Activated naive CD4-positive, alpha-beta T cell (primary cell): ENCODE measurements at places on chromosomes 11 and 22.

DNA sequence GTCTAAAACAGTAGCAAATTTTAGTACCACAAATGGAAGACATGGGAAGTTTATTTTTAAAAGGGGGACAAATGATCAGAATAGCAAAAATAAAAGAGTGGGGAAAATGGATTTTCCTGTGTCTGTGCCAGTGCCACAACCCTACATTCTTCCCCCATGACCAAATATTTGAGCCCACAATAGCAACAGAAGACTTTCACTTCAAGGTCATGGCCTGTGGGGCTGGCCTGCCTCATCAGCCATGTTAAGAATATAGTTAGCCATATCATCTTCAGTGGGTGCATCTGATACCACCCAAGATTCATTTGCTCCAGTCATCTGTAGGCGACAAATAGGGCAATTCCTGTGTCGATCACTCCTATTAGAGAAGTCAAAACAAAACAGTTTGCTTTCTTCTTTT is 26.3 kb downstream of the RNF141 start:
- no peak for DNase-seq

- no peak for DNase-seq
Observed at GRCh38 chr22:36362932-36363331, 24.8 kb downstream of the MYH9 start.

DNA sequence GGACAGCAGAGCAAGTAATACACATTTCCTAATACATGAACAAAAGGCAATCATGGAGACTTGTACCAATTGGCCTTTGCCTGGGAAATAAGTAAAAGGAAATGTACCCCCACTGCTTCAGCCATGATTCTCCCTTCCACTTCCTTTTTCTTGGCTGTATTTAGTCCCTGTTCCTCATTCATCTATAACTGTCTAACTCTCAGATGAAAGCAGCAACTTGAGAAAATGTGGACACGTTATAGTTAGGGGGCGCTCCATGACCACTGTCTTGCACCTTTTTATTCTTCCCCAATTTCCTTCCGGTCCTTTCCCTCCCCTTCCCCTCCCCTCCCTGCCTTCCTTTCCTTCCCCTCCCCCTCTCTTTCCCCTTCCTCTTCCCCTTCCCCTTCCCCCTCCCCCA is 61.3 kb upstream of the BARX2 start:
- DNase-seq, result no peak

- no peak for DNase-seq
Observed at GRCh38 chr11:7672276-7672959, 882 bp downstream of the CYB5R2 start.

- peak; percentile 28 for DNase-seq
Observed at GRCh38 chr11:34358258-34358727, 483 bp upstream of the ABTB2 start.

DNA sequence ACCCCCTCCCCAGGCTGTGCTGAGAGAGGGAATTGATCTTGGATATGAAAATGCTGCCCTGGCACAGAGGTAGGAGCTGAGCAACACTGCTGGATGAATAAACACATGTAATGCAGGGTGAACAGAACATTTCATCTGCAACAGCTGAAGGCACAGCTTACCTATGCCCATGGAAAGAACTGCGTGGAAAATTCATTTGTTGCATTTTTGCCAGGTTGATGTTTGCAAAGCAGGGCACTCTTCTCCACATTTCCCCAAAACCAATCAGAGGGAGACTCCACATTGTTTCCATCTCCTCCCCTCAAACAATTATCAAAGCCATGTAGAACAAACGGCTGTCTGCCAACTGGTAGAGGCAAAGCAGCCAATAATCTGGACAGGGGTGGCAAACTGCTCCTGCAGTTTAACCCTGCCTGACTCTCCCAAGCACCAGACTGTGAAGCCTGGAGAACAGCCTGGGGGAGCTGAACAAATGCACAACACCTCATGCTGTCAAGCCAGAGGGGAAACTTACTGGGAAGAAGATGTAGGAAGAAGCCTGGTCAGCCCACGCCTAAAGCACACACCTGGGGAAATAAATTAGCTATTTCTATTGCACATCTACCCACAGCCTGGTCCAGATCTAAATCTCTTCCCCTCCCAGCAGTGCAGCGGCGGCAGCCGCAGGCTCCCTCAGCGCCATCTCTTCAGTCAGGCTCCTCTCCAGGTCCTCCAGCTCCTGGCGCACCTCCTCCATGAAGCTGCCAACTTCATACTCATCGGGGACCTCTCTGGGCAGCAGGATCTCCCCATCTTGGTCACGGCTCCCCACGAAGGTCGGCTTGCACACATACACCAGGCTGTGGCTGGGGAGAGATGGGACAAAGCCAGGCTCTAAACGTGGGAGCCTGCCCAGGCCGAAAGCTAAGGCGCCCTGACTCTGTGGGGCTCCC is 44.3 kb downstream of the DKK3 start:
- DNase-seq, result no peak

GRCh38 chr11:33529461-33529860 is 171.2 kb downstream of the C11orf91 start:
- DNase-seq, result no peak

GRCh38 chr11:92550871-92551270 is 326.3 kb downstream of the FAT3 start:
- no peak for DNase-seq

- no peak for DNase-seq
Observed at GRCh38 chr22:48629631-48630432, 1197.8 kb downstream of the BRD1 start.

DNA sequence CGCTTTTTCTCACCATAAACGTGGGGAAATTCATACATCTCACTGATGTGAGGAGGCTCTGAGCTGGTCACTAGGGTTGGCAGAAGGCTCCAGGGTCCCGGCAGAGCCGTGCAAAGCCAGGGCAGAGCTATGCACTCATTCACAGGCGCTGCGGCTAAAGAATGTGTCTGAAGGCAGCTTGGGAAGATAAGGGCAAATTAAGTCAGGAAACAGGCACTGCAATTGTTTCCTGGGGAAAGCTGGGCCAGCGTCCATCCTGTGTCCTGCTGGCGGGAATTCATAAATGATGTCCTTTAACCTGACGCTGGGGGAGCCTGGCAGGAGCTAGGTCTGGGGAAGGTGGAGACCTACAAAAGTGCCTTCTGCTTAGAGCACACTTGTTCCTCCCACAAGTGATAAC is 27.6 kb downstream of the PKNOX2 start:
- DNase-seq, result no peak
